Stimulated activated CD8-positive, alpha-beta memory T cell treated with anti-CD3 and anti-CD28 coated beads, Interleukin-2, amount 100 ng/mL, for 48 hours (primary cell): ENCODE measurements at places on chromosomes 2 and 18.

DNA sequence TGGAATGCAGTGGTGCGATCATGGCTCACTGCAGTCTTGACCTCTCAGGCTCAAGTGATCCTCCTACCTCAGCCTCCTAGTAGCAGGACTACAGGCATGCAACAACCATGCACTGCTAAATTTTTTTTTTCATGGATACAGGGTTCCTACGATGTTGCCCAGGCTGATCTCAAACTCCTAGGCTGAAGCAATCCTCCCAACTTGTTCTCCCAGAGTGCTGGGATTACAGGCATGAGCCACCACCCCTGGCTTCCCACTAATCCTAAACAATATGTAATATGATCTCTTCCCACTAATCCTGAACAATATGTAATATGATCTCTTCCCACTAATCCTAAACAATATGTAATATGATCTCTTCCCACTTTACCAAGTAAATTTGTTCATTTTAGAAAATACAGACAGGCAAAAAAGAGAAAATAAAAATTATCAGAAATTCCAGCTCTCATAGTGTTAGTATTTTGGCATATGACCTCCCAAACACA, 33.7 kb upstream of the C18orf32 start:
- no peak for DNase-seq

DNA sequence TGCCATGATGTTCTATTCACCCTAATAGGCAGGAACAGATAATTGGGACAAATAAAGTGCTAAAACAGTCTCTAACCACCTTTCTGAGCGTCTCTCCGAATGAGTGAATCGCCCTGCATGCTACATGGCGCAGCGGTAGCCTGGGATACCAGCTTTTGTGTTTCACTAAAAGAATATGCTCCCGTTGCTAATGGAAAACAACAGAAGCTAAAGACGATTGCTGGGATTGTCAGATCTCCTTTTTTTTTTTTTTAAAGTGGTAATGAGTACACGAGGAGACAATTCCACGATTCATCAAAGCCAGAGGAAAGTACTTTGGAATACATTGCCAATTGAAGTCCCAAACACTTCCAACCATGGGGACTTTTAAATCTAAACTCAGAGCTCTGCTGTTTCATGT, 1815.3 kb upstream of the CELF4 start:
- DNase-seq: no peak

DNA sequence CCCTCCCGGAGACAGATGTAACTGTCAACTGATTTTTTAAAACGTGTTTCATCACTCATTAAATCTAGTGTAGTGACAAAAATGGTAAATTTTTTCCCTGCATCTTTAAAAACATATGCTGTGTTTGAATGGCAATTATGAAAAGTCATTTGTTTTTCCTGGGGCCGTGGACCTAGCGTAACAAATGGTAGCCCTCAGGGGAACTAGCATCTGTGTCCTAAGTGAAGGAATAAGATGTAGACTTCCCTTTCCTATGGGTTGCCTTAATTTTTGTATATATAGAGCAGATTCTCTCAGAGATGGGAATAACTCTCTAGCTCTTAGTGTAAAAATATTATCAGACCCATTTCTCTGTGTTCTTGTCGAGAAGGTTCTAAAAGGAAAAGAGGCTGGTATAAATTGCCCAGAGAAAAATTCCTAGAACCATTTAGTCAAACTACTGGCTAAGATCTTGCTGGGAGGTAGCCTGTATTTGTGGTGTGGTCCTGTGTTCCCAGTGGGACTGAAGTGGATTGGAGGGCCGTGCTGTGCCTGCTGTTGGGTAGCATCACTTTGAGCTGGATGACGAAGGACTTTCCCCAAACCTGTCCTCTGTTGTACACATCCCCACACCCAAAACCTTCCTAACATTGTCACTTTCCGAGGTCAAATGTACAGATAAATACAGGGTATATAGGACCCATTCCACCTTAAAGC, 85.8 kb downstream of the LIMS1 start:
- no peak for DNase-seq

DNA sequence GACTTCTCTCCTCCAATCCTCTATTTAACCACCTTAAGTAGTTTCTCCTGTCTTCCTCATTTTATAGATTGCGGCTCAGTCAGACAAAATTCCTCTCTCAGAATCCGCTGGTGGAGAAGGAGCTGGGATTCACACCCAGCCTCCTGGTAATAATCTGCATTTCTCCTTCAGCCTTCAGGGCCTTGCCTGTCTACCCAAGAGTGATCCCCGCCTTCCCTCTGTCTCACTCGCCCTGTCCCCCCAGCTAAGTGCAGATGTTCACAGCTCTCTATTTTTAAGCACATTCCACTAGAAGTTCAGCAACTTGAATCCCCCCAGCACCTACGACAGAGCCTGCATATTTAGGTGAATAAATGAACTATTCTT, 212.5 kb upstream of the HAAO start:
- no peak for DNase-seq

DNA sequence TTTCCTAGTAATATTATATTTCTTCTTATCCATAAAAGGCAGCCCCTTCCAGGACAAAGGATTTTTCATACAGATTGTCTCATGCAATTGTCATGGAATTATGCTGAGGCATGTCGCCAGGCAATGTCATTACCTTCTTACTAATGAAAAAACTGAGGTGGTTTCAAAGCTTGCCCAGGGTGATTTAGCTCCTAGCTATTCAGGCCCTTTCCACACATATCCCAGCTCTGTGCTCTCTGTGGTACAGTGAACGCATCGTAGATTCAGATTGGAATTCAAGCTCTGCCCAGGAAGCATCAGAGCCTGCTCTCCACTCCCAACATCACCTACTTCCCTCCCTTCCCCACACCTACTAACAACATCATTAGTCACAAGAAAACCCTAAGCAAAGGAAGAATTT, 60.1 kb downstream of the ATP8B1 start:
- DNase-seq: no peak

- DNase-seq: no peak
Measured at GRCh38 chr18:15165048-15165447, 417.1 kb downstream of the ANKRD30B start.

- no peak for DNase-seq
Measured at GRCh38 chr18:10386956-10387355, 67.5 kb upstream of the APCDD1 start.

DNA sequence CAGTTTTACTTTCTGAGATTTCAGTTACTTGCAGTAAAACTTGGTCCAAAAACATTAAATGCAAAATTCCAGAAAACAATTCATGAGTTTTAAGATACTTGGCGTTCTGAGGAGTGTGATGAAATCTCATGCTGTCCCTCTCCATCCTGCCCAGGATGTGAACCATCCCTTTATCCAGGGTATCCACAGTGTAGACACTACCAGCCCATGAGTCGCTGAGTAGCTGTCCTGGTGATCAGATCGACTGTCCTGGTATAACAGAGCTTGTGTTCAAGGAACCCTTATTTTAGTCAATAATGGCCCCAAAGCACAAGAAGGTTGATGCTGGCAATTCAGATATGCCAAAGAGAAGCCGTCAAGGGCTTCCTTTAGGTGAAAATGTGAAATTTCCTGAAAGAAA, 3.2 kb downstream of the SP100 start:
- no peak for DNase-seq

- DNase-seq: no peak
Measured at GRCh38 chr2:62216616-62217015, 20.7 kb downstream of the B3GNT2 start.

GRCh38 chr2:144708626-144709025, 188.7 kb upstream of the ZEB2 start:
- DNase-seq: no peak

DNA sequence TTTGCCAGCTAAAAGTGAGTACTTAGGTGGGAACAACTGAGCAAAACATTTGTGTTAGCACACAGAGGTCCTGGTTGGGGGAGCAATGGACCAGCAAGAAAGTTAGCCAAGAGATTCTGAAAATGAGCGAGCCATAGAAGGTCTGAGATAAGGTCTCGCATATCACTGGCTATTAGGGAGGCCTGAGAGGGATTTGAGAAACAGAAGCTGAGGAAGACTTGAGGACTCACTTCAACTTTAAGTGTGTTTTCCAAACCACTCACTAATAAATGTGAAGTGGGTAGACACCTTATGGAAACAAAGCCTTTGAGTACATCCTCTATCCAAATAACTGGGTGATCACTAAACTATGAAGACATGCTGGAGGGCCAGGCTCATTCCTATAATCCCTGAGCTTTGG, 958.5 kb downstream of the DPP10 start:
- no peak for DNase-seq

DNA sequence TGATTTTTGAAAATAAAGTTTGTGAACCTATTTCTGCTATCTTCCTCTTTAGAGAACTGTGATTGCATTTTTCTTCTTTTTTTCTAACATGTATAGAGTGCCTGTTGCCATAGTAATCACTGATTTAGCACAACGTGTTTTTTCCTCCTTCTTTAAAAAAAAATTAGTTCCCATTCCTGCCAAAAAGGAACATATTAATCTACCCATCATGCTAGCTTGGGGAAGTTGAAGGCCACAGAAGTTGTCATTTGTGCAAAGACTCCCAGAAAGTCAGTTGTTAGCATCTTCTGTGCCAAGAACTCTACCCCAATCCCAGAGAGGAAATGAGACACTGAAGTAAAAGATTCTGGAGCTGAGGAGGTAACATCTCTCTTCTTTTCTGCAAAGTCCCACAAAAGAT, 57.3 kb downstream of the SLC8A1 start:
- DNase-seq: no peak

- no peak for DNase-seq
Measured at GRCh38 chr2:80531319-80531718, 226.8 kb upstream of the LRRTM1 start.

- DNase-seq: no peak
Measured at GRCh38 chr2:42851740-42852250, 59.4 kb upstream of the HAAO start.

DNA sequence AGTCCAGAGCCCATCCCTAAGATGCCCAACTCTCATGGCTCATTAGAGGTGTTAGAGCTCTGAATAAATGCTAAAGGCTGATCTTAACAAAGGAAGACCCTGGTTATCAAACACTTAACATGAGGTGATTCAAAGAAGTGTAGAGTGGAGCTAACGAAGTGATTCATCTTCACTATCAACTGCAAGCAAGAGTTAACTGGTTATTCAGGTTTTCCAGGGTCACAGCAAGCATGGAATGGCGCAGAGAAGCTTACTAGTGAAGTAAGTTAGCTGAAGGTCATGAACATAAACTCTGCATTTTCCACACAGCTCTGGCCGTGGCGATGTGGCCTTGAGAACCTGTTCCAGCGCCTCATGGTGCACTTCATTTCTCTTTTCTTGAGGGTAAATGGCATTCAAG, 17.0 kb downstream of the RND3 start:
- no peak for DNase-seq

GRCh38 chr18:80252136-80252535, 4.8 kb upstream of the PARD6G start:
- DNase-seq: no peak

DNA sequence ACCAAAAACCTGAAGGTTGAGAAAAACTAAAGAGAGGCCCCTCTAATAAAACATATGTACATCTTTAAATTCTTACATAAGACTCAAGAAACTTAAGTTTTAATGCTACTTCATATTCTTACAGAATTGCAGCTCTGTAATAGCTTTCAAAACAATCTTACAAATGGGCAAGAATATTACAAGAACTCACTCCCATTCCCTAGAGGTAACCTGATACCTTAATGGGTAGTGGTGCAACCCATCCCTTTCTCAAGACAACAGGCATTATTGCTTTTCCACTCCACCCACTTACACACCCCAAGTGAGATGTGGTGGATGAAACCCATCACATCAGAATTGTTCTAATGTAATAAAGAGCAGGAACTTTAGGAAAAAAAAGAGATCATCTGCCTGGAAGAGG, 103.7 kb downstream of the RBMS1 start:
- DNase-seq: no peak

- DNase-seq: no peak
Measured at GRCh38 chr18:55420665-55421307, 167.2 kb downstream of the TCF4 start.

GRCh38 chr18:31723990-31724711, 36.5 kb downstream of the SLC25A52 start:
- no peak for DNase-seq
